ENCODE measurements at places on chromosomes 12 and 14.

DNA sequence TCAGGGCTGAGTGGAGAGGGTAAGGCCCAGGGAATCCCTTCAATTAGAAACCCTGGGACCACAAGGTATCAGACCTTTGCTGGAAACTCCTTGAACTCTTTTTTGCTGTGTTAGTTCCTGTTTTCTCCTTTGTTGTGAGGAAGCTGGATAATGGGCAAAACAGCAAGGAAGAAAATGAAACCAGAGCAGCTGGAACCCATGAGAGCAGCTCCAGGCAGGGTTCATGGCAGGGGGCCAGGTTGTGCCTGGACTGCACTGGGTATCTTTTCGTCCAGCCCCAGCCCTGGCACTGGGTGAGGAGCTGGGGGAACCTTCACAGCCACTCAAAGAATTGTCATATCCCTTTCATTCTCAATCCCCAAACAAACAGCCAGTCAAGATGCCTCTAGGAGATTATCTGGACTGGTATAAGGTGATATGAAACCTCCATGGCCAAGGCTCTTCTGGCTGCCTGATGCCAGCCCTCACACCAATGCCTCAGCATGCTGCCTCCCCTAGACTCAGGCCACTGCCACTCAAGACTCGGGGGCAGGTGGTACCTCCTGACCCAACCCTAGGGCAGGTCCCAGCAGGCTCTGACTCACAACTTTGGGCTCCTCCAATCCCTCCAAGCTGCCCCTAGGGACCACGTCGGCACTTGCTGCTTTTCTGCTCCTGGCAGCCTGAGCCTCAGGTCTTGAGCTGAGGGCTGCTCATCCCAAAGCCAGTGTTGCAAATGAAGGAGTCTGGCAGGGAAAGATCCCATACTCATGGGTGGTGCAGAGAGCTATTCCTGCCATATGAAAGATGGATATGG is 16.5 kb downstream of the FAM186B start:
- peak; percentile 45 for DNase-seq

DNA sequence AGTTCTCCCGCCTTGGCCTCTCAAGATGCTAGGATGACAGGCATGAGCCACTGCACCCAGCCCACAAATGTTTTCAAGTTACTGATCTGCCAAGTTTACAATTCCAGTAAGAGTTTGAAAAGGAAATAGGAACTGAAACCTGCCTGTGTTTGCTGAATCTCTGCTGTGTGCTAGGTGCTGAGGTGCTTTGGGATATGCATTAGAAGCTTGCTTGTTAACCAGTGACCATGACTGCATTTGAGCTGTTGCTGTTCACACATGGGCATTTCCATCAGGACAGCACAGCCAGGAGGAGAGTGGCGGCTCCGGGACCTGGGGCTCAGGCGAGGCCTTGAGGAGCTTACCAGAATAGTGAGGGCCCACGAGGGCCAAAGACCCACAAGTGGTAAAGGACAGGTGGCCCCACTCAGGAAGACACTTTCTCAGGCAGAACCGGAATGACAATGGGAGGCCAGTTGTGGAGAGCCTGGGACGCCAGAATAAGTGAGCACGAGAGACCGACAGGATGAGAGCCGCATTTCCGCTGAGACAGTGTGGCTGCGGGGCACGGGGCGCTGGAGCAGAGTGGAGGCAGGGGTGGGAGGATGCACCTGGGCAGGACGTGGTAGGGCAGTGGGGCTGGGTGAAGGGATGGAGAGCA is 54.5 kb upstream of the MMP17 start:
- DNase-seq = peak; percentile 7

DNA sequence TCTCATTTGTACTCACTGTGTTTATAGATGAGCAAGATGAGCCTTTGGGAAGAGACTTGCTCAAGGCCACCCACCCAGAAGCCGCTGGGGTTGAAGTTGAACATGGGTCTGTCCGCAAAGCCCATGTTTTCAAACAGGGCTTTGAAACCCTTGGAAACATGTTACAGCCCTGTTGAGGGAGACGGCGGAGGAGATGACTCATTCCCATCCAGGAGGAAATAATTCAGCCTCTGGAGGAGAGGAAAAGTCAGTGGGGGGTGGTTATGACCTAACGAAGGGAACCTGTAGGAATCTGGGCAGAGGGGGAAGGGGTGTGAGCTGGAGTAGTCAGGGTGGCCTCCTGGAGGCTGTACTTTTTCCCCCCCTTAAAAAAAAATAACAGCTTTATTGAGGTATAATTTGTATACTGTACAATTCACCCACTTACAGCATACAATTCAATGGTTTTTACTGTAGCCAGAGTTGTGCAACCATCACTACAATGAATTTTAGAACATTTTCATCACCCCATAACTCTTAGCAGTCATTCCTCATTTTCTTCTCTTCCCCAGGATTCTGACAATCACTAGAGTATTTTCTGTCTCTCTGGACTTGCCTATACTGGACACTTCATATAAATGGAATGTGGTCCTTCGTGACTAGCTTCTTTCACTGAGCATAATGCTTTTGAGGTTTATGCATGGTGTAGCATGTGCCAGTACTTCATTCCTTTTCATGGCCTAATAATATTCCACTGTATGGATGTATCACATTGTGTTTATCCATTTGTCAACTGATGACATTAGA is 1.9 kb upstream of the RIN3 start:
- peak; percentile 42 for DNase-seq

- peak; percentile 56 for DNase-seq
Measured at GRCh38 chr12:8828257-8829124, 6.1 kb downstream of the A2ML1 start.

- DNase-seq = no peak
Measured at GRCh38 chr14:88863167-88863566, 38.7 kb downstream of the TTC8 start.

DNA sequence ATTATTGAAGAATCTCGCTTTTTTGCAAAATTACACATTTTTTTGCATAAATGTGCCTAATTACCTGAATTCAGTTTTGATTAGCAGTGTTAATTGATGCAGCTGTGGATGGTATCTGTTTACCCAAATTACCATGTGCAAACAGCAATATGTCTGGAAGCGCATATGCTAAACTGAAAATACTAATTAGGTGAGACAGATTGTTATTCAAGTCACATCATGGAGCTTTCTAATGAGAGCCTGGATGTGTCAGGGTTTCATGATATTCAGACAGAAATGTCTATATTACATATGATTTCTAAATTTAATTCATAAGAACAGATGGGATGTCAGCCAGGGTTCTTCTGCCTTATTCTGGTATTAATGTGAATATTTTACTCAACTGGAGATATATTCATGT is 74.9 kb downstream of the RMST start:
- DNase-seq = no peak

GRCh38 chr12:94534774-94535509 is 75.3 kb upstream of the CEP83 start:
- DNase-seq = no peak

GRCh38 chr12:110176745-110177144 is 52.6 kb downstream of the IFT81 start:
- no peak for DNase-seq

DNA sequence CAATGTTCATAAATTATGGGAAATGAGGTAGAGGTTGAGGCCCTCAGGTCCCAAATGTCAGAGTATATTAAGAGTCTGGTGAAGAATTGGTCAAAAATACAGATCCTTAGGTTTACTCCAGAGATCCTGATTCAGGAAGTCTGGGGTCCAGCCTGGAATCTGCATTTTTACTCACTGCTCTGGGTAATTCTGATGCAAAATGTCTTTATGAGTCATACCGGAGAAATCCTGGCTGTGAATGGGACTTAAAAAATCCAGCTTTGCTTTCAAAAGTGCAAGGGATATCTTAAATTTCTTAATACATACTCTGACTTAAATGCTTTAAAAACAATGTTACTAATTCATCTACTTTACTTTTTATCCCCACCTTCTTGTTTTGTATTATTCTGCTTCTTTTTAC is 74.5 kb downstream of the FERMT2 start:
- DNase-seq = no peak

DNA sequence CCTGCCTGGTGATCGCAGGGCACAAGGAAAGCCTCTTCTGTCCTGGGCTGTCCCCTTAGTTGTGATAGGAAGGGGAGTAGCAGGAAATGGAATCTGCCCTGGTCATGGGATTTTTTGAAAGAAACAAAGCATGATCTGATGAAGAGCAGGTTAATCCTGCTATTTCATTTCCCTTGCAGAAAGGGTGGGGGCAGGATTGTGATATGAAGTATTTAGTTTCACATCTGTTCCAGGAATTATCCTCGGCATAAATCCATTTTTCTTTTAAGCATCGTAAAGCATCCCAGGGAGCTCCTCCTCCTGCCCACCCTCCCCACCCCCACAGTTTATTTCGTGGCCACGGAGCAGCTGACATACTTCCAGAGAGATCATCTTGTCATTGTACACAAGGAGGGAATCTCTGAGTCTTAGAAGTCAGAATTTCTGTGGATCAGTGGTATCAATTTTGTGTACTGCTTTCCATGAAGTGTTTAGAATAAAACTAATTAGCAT is 53.1 kb downstream of the TGFB3 start:
- DNase-seq = no peak

- DNase-seq = peak; percentile 57
Measured at GRCh38 chr14:73173092-73173735, 36.9 kb downstream of the PSEN1 start.

GRCh38 chr12:12890543-12891079 is 751 bp upstream of the GPRC5A start:
- DNase-seq = no peak

- DNase-seq = no peak
Measured at GRCh38 chr14:74179856-74180255, 59.4 kb upstream of the VSX2 start.

DNA sequence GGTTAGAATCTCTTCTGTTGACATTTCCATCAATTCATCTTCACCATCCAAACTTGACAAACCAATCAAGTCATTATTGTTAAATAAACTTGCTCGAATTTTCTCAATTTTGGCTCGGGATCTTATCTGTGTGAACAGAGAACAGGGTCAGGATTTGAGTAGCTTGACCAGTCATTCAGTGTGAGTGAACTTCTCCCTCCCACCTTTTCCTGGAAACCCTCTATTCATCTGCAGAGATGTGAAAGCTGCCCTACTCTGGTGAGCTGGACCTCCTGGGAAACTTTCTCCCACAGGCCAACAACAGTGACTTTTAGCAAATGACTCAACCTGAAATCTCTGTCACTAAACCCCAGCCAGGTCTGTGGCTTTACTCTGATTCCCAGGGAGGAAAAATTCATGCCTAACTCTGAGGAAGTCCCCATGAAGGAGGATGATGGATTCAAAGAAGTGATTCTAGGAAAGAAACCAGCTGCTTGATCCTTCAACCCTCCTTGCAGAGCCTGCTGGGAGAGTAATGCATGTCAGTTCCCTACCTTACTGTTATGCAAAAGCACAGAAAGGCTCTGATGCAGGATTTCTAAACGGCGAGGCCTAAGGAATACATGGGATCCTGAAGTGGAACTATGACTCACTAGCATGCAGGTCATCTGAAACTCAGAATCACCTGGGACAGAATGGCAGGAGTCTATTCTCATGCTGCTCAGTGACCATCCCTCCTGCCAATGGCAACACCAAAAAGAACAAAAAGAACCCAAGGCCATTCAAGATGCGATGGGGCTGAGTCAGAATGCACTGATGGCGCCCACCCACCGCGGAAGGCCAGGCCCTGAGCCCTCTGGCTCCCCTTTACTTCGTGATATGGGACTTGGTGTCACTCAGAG is 58.0 kb downstream of the TRAFD1 start:
- DNase-seq = no peak

DNA sequence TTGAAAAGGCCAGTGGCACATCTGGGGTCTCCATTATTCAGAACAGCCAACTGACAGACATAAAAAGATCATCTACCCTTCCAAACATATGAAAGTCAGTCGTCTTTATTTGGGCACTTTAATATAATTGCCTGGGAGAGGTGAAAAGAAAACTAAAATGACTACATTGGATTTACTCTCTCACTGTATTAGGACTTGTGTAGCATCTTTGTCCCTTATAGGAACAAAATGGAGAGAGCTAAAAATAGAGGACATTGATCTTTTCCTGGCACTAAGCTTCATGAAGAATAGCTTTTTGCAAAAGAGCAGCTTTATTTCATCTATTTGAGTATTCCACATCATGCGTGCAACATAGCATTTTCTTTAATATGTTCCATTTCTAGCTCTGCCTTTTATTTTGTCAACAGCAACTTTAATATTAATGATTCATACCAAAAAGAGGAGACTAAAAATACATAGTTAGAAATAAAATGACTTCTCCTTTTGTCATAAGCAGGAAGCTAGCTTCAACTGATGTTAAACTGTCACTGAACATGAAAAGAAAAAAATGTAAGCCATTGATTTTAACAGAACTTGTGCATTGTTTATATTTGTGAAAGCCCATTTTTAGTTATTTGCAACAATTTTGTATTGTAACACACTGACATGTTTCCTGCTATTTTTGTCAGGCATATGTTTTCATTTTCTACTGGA is 254.6 kb downstream of the SEC23A start:
- DNase-seq = no peak

DNA sequence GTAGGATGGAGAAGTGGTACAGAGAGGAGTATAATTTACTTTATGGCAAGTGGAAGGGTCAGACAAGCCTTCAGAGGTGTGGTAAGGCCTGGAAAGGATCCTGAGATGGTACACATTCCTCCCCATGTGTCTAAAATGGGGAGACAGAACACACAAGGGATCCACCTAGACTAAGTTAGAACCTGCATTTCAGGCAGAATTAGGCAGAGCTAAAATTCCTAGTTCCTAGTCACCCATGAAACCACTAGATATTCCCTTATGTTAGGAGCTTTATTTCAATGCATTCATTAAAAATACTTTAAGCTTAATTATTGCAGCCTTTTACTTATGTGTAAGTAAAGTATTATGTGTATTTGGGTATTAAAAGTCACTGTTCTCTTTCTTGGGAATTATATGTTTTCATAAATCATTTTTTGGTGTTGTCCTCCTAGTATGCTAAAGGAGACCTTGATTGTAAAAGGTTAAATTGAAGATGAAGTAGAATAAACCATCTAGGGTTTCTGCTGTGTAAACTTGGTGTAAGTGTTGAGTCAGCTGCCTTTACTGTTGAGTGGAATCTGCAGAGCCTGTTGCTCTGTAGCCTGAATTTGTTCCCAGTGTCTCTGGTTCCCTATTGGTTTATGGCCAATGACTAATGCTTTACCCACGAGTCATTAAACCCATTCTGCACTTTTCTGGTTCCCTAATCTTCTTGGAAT is 423.2 kb downstream of the ATP23 start:
- DNase-seq = no peak

GRCh38 chr14:90758959-90759358 is 57.3 kb downstream of the TTC7B start:
- DNase-seq = peak; percentile 82

DNA sequence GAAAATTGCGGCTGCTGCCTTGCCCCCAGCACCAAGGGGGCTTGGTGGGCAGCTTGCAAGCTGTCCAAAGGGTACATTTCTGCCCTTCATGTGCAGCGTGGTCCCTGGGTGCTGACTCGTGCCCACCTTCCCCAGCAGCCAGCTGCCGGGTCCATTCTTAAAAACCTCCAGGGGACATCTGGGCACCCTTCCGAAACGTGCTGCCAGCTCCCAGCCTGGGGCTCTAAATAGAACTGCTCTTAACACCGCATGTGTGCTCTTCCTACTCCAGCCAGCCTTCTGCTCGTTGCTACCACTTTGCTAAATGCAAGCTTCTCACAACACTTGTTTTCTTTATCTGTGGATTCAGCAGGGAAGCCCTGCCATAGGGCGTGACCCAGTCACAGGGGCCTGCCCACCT is 66.0 kb downstream of the RIMBP2 start:
- DNase-seq = no peak

- DNase-seq = no peak
Measured at GRCh38 chr14:95321693-95322455, 2.2 kb upstream of the CLMN start.

Measured in suppressor macrophage (primary cell).